Kidney tubule cell (primary cell): ENCODE measurements at places on chromosomes 2 and 18.

DNA sequence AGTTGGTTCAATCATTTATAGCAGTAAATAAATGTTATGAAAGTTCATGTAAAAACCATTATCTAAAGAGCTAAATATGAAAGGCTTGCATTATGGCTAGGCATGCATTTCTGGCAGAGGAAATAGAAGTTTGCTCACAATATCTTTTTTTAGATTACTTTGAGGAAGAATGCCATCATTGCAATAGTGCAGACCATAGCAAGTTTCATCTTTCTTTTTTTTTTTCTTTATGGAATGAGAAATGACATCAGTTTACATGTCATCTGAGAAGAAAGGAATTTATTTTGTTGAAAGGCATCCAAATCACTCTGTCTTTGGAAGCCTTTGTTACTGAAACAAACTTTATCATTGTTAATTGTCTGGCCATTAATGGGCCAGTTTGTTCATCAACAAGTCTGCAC lies 74.5 kb upstream of the NCKAP5 start:
- no peak for DNase-seq

DNA sequence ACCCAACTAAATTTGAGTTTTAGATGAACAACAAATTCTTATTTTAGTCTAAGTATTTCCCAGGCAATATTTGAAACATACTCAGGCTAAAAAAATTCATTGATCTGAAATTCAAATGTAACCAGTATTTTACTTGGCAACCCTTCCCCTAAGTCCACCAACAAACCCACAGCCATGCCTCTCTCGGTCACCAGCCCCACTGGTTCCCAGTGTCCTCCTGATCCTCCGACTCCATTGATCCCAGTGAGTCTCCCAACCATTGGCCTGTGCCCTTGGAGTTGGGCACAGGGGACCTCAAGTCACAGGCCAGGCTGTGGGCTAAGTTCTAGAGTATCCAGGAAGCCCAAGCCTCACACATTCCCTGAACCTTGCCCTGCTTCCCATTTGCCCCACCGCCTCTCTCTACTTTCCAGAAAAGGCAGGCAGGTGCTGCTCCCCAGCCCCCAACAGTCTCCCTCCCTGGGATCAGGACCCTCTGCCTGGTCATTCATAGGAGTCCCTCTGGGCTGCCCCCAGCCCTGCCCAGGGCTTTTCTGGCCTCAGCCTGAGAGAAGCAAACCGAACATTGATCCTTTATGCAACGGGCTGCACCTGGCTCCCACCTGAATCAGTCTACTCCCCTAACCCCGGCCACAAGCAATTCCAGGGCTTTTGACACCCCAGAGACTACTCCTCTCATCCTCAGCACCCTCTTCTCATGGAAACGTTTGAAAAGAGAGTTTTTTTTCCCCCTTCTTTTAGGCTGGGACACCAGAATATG lies 81.3 kb downstream of the HS1BP3 start:
- DNase-seq: no peak

GRCh38 chr18:55102501-55102900 lies 143.2 kb upstream of the CCDC68 start:
- no peak for DNase-seq

- no peak for DNase-seq
Observed at GRCh38 chr2:144181001-144181400, 338.9 kb downstream of the ZEB2 start.

GRCh38 chr2:85725451-85725850 lies 28.3 kb upstream of the ATOH8 start:
- no peak for DNase-seq
